Stimulated activated memory B cell treated with anti-CD40 and anti-IgM and Interleukin-4, amounts not matched to agents 10 μg/mL and 1 μg/mL and 100 μg/mL, for 72 hours (primary cell): ENCODE measurements at places on chromosomes 2 and 18.

DNA sequence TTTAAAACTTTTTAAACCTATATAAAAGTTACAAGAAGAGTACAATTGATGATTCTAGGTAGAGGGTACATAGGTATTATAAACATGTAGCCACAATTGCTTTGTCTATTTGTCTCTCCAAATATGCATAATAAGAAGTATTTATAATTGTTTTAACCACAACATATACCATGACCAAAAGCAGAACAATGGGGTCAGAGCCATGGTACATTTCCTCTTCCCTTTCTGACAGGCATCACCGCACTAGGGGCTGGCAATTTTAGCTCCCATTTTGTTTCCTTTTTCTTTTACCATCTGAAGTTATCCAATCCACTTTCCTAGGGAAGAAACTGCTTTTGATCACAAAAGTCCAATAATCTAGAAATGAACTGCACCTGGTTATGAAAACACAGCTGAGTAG is 49.3 kb downstream of the TMX3 start:
- ATAC-seq = no peak

- no peak for ATAC-seq
These were observed 18.0 kb downstream of the MAL start for GRCh38 chr2:95043300-95044093.

- ATAC-seq = peak; percentile 69
These were observed 2.0 kb upstream of the MYO1B start for GRCh38 chr2:191243154-191243553.

GRCh38 chr2:102449370-102449974 is 23.6 kb upstream of the SLC9A4 start:
- ATAC-seq = no peak

DNA sequence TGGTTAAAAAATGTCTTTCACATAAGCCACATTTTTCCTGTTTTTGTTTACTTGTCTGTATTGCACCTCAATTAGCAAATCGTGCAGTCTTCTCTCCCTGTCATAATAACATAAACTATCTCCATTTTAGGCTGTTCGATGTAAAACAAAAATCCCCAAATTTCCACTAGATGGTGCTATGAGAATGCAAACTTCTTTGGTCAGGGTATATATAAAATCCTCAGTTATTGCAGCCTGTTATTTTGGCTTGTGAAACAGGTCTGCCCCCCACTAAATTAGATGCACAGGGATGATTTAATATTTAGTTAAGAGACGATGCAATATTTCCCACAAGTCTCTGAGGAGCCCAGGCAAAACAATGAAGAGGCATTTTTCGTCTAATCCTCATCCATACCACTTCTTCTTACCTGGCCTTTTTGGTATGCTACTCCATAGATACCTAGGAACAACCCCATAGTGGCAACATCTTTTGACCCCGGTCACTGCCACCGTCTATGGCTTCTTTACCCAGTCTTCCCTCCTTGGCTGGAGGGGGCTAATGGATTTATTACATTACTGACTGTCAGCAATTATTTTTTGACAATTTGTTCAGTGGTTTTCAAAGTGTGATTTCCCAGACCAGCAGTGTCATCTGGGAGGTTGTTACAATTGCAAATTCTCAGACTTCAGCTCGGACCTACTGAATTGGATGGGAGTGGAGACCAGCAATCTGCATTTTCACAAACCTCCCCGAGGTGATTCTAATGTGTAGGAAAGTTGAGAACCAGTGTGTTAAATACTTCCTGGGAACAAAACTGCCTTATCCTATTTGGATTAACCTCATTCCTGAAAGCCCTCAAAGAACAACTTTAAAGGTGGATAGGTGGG is 117.4 kb upstream of the CWC22 start:
- ATAC-seq = peak; percentile 55

GRCh38 chr18:67730886-67731285 is 214.4 kb upstream of the DSEL start:
- ATAC-seq = no peak

- no peak for ATAC-seq
These were observed 162.3 kb upstream of the TMEM200C start for GRCh38 chr18:6057604-6058003.

DNA sequence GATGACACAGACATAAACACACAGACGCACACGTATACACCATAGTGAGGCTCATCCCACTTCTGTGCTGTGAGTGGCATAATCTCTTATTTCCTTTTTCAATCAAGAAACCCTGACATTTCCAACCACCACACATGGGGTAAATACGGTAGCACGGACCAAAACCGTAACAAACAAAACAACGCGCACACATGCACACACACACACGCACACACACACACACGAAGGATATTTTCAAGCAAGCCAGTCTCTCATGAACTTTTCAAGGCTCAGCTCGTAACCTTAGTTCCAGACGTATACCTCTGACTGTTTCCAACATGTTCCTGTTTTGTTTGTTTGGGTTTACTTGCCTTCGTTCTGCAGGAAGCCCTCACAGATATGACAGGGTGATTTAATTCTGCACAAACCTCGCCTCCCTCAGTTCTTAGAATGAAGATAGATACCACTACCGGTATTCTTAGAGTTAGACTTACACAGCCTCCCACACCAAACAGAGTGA is 119.8 kb downstream of the BCL2 start:
- peak; percentile 78 for ATAC-seq

GRCh38 chr2:10647441-10647840 is 42.3 kb downstream of the NOL10 start:
- ATAC-seq = no peak

GRCh38 chr2:161353543-161353942 is 45.3 kb downstream of the PSMD14 start:
- ATAC-seq = no peak

DNA sequence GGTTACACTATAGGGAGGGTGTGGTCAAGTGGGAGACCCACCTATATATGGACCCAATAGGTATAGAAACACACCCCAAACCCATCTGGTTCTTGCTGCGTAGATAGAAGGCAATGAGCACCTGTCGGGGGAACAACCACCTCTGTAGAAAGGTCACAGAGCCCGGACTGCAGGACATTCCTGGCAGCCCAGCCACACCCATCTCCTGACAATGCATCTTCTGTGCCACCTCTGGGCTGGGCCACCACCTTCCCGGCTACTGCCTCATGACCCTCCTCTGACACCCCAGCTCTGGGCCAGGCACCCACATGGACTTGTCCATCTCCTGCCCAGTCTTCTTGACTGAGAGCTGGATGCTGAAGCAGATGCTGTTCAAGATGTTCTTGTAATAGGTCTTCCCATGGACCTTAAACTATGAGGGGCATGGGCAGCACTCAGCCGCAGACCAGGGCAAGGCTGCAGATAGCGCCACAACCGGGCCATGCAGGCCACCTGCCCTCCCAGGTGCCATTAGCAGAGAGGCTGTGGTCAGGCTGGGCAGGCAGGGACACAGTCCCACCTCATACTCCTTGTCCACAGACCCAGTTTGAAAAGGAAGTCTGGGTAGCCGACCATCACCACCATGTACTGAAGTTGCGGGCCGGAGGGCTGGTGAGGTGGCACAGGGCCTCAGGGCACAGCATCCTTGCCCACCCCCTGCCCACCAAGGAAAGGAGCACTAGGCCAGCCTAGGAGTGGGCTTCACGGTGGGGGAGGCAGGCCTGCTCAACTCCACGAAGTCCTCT is 9.3 kb downstream of the ALPG start:
- ATAC-seq = no peak

GRCh38 chr18:21484851-21485636 is 115.5 kb downstream of the ESCO1 start:
- no peak for ATAC-seq

GRCh38 chr2:36351736-36352349 is 3.7 kb upstream of the CRIM1 start:
- no peak for ATAC-seq

DNA sequence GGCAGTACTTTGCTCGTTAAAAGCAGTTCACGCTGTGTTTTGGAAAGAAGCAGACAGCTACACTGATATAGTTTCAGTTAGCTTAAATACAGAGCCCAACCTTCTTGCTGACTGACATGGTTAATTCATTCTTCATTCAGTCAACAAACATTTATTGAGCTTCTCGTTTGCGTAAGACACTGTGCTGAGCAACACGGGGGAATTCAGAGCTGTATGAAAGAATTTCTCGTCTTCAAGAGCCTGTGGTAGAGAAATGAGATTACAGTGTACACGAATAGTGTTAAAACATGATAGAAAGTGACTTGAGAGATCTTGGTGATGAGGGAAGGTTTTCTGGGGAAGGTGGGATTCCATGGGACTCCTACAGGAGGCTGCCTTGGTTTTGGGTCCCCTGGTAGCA is 44.7 kb downstream of the ADAM23 start:
- ATAC-seq = no peak

- no peak for ATAC-seq
These were observed 60.9 kb upstream of the SIX2 start for GRCh38 chr2:45070113-45070652.

GRCh38 chr2:46679761-46680160 is 200.4 kb downstream of the TMEM247 start:
- no peak for ATAC-seq

DNA sequence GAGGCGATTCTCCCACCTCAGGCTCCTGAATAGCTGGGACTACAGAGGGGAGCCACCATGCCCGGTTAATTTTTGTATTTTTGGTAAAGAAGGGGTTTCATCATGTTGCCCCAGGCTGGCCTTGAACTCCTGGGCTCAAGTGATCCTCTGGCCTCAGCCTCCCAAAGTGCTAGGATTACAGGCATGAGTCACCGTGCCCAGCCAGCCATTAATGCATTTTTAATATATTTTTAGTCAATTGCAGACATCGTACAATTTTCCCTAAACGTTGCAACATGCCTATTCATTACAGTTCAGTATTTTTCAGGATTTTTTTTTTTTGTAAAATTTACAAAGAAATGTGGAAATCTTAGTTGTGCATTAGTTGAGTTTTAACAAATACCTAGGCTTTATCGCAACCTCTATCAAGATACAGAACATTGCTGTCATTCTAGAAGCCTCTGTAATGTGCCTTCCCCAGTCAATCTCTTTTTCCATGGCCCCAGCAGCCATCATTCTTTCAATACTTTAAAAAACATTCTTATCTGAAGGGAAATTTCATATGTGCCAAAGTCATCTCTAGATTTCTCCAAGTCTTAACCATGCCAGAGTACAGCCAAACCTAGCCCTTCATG is 14.7 kb downstream of the NABP1 start:
- no peak for ATAC-seq

- peak; percentile 94 for ATAC-seq
These were observed 16.1 kb downstream of the ACOXL start for GRCh38 chr2:110748489-110748867.

DNA sequence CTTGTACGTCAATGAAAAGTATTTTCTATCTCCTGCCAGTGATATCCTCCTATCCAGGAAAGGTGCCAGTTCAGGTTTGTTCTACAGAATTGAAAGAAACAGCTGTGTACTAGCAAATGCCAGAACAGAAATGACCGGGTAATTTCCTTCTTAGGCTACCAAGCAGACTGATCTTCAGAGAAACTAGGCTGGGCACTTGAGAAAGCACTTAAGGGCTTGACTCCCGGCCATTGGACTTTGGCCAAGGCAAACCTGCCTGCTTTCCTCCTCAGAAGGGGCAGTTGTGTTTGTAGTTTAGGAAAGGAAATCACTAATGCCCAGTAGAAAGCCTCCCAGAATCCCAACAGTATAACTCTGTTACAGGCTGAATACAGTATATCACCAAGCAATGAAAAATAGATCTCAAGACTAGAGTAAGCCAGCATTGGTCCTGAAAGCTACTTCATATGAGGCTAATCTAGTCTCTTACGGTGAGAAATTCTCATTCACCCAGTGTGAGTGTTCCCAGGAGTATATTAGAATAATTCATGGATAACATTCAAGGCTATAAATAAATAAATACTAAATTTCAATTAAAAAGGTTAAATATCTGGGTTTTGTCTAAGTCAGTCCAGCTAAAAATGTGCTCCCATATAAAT is 43.0 kb upstream of the COL5A2 start:
- no peak for ATAC-seq

- ATAC-seq = no peak
These were observed 67.1 kb upstream of the DSG1 start for GRCh38 chr18:31250902-31251301.

- no peak for ATAC-seq
These were observed 342.9 kb downstream of the TSN start for GRCh38 chr2:122098306-122098705.

DNA sequence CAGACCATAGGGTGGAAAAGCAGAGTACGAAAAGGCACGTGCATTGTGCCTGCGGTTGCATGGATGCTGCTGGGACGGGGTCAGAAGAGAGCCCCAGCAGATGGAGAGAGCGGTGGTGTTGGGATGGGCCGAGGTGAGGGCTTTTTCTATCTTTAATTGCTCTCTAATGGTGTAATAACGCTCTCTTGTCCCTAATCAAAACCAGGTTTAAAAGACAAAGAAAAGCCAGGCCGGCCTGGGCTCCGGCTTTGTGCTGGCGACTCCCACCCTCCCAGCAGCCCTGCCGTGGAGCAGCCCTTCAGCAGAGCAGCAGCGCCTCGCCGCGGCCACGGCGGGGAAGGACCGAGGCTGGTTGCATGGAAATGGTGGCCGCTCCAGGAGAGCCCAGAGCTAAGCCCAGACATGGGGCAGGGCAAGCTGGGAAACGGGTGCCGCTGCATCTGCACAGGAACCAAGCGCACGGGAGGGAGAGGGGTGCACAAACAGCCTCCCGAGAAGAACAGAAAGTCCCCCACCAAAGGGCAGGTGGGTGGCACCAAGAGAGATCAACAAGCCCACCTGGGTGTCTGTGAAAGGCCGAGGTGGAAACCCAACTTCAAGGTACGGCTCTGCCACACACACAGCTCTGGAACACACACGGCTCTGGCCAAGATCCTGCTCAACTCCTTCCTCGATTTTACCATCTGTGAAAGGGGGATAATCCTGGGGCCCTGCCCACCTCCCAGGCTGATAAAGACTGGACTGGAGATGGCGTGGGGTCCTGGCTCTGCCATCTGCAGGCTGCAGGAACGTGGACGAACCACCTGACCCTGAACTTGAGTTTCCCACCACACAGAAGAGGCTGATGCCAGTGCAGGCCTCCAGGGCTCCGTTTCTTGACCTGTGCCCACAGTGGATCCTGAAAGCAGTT is 15.0 kb downstream of the HS1BP3 start:
- ATAC-seq = peak; percentile 80

DNA sequence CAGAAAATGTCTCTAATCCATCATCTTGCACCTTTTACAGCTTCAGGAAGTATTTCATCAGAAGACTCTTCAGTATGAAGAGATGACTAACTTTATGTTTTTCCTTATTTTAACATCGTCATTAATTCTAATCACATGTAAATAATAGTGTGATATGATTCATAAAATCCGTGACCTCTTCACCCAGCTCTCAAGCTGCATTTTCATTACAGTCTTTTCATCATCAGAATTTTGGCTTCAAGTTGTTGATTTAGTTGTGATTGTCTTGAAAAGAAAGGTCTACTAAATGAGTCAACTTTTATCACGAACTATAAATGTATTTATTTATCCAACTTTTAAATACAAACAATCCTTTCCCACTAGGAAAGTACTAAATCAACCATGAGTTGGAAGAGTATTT is 410.3 kb downstream of the LRP1B start:
- no peak for ATAC-seq

- no peak for ATAC-seq
These were observed 38.9 kb downstream of the LDLRAD4 start for GRCh38 chr18:13257361-13257980.

DNA sequence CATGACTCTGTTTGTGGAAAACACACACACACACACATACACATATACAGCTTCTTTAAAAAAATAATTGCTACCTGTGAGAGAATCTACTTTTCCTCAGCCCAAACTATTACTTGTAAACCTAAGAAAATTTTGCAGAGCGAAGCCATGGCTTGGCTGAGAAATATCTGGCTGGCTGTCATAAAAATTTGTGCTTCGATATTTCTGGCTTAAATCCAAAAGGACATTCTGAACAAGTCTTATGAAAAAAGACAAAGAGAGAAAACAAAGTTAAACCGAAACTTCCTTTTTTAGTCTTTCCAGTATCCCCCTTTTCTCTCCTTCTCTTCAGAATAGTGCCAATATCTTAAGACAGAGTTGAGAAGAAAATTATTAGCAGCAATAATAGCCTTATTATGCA is 2048.0 kb downstream of the SUCLG1 start:
- ATAC-seq = no peak
